ENCODE measurements at places on chromosomes 6 and 20.
A peak's percentile ranks its signal among the peaks of the same experiment; 100 is the strongest.

- DNase-seq: no peak
Observed at GRCh38 chr6:158038291-158039177, 56.9 kb downstream of the SYNJ2 start.

DNA sequence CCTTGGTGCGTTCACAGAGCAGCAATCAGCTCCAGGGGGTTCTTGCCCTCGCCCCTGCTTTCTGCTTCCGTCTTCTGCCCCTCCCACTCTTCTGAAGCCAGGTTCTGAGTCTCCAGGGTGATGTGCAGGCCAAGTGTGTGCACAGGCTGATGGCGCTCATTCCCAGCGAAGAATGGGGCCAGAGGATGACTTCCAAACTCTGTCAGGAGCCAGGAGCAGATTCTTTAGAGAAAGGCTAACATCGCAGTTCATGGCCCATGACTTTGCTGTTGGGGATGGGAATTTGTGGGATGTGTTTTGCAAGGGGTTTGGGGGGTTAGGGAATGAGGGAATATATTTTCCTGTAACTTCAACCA lies 56.1 kb upstream of the CCN6 start:
- DNase-seq: no peak

GRCh38 chr20:8152183-8152582 lies 20.1 kb downstream of the PLCB1 start:
- DNase-seq: no peak

DNA sequence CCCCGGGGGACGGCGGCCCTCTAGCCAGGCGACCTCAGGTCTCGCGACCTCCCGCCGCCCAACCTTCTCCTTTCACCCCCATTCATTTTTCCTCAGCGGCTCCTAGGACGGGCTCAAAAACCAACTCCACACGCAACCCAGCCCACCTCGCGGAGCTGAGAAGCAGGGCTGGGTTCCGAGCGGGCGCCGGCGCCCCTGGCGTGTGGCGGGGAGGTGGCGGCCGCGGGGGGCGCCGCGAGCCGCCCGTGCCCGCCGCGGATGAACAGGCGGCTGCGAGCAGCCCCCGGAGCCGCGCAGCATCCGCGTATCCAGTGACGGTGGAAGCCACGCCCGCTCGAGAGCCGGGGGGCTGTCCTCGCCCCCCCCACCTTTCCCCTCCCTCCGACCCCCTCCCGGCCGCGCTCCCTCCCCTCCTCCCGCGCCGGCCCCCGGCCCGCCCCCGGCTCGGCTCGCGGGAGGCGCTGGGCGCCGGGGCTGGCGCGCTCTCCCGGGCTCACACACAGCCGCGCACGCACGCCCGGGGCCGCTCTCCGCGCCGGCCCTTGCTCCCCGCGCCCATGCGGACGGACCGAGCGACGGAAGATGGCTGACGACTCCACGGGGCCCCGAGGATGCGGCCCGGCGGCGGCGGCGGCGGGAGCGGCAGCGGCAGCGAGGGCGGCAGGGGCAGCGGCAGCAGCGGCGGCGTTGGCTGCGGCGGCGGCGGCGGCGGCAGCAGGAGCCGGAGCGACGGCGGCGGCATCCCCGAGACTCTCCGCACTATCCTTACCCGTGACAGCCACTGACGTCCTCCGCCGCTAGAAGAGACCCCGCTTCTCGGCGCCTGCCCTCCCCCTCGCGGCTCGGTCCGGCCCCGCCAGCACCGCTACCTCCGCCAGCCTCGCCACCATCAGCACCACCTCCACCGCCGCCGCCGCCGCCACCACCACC lies at the start of gene SOBP:
Gene SOBP (plus strand): TSS at position 482 of the 930 bp plus-strand sequence. CDS start 500 bp downstream, outside the sequence.
- DNase-seq: no peak

GRCh38 chr6:41589223-41589622 lies 43.0 kb downstream of the FOXP4 start:
- DNase-seq: no peak

DNA sequence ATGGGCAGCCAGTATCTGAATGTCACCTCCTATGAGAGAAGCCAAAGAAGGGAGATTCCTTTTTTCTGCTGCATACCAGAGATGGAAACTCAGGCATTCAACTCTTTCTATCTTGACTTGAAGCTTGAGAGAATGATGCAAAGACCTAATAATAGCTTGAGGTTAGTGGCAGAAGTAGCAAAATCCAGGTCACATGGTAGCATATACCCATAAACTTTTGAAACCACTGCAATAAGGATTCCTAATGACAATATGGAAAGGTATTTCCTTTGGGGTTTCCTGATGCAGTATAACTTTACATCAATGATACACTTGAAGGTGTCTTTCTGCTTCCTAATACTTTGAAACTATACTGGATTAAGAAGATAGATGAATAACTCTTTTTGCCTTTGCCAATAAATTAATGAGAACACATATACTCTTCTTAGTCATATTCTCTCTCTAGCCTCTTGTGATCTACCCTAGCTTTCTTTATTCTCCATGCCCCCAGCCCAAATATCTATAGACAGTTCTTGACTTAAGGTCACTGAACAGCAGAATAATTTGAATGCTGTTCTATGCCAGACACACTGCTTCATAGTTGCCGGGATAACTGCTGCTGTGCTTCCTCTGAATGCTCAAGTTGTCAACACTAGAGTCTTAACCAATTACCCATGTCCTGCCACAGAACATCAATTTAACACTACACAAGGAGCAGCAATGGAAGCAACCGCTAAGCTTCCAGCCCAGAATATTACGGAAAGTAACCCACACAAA lies 155.5 kb upstream of the SIM1 start:
- no peak for DNase-seq

DNA sequence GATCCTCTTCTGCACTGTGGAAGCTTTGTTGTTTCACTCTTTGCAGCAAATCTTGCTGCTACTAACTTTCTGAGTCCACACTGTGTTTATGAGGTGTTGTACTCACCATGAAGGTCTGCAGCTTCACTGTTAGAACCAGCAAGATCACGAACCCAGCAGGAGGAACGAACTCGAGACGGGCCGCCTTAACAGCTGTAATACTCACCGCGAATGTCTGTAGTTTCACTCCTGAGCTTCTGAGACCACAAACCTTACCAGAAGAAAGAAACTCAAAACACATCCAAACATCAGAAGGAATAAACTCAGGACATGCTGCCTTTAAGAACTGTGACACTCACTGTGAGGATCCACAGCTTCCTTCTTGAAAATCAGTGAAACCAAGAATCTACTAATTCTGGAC lies 48.1 kb upstream of the MBOAT1 start:
- no peak for DNase-seq

- no peak for DNase-seq
Observed at GRCh38 chr20:58150772-58151171, 77.7 kb downstream of the ANKRD60 start.

DNA sequence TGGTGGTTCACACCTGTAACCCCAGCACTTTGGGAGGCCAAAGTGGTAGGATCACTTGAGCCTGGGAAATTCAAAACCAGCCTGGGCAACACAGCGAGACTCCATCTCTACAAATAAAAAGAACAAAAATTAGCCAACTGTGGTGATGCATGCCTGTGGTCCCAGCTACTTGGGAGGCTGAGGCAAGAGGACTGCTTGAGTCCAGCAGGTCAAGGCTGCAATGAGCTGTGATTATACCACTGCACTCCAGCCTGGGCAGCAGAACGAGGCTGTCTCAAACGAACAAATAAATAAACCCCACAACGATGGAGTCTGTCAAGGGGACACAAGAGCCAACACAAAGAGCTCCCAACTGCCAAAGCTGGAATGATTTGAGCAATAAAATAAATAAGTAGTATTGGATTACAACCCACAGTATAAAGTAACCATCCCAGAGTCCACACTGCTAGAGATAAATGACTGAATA lies 13.5 kb downstream of the ZMYND8 start:
- DNase-seq: no peak

GRCh38 chr20:50333131-50333670 lies 142.6 kb downstream of the CEBPB start:
- no peak for DNase-seq

- no peak for DNase-seq
Observed at GRCh38 chr20:32509639-32510066, 75.5 kb downstream of the NOL4L start.

GRCh38 chr6:31204751-31205145 lies 34.3 kb upstream of the POU5F1 start:
- no peak for DNase-seq

GRCh38 chr6:150514806-150515380 lies 84.8 kb upstream of the PLEKHG1 start:
- no peak for DNase-seq

DNA sequence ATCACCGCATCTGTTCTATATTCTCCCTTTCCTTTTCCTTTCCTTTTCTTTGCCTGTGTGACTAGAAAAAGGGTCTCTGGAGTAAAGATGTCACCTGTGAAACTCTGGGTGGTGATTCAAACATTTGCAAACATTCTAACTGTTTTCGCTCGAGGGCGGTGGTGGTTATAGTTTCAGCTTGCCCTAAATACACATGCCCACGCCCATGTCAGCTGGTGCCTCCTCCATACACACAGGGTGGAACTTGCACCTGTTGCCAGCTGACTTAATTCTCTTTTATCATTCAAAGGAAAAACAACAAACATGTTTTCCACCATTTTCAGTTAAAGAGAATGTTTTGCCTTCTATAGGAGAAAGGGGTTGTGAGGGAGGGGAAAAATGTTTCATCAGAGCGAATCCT lies 381.9 kb upstream of the ARID1B start:
- DNase-seq: no peak

GRCh38 chr6:4563877-4564276 lies 212.3 kb upstream of the CDYL start:
- no peak for DNase-seq

GRCh38 chr20:54502179-54502578 lies 26.8 kb downstream of the DOK5 start:
- no peak for DNase-seq

GRCh38 chr6:34897130-34897529 lies 8.1 kb downstream of the ANKS1A start:
- no peak for DNase-seq

DNA sequence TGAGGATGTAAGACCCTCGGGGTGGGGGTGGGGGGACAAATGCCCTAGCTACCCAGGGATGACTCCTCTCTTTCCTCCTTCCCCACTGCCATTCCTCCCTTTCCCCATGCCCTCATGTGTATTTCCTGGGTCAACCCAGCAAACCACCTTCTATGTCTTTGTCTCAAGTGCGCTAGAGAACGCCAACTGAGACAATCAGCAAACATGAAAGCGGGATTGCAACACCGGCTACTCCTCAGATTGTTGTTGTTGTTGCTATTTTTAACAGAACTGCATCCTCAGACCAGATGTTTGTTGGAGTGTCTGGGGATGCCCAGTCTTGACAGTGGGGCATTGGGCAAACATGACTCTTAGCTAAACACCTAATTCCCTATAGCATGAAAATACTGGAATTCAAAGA lies 39.3 kb upstream of the HIVEP1 start:
- peak; percentile 12 for DNase-seq

DNA sequence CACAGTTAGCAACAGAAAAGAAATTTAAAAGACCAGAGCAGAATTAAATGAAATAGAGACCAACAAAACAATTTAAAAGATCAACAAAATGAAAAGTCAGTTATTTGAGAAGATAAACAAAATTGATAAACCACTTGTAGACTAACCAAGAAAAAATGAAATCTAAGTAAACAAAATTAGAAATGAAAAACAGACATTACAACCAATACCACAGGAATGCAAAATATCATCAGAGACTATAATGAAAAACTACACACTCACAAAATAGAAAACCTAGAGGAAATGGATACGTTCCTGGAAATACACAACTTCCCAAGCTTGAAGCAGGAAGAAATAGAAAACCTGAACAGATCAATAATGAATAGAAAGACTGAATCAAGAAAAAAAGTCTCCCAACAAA lies 97.8 kb downstream of the WDR27 start:
- DNase-seq: no peak

GRCh38 chr6:169886631-169887227 lies 135.3 kb downstream of the ERMARD start:
- DNase-seq: no peak

DNA sequence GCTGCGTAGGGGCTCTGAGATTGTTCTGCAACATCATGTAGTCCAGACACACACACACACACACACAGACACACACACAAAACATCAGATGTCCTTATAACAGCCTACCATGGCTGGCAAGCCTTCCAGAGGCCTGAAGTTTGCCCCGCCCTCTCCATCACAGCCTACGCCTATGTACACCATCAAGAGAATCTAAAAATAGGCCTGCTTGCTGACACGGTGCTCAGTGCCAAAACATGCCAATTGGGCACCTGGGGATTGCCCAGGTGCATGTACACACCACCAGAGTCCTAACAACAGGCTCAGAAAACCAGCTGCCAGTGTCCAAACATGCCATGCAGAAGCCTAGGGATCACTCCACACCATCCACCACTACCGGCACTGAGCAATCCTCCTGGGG lies 391.7 kb upstream of the SPTLC3 start:
- DNase-seq: no peak

- DNase-seq: no peak
Observed at GRCh38 chr20:20637998-20638725, 74.3 kb downstream of the RALGAPA2 start.

- DNase-seq: no peak
Observed at GRCh38 chr20:38414769-38415450, 20.2 kb downstream of the SNHG17 start.

- no peak for DNase-seq
Observed at GRCh38 chr20:37408302-37409193, 62.6 kb downstream of the SRC start.

DNA sequence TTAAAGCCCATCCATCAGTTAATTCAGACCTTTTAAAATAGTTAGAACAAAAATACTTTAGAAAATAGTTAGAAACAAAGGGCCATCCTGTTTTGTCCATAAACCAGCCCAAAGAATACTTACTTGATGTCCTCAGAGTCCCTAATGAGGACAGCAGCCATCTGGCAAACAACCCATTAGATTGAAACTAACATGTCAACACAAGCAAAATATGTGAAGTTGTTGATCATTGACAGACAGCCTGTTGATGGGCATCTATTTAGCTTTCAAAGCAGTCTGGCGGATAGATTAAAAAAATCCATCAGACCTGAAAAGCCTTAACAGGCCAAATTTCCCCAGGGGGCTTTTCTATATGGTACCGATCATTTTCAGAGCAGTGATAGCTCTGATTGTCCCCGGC lies 154.2 kb upstream of the TSHZ2 start:
- no peak for DNase-seq

- no peak for DNase-seq
Observed at GRCh38 chr6:90078513-90079289, 184.4 kb downstream of the GJA10 start.

GRCh38 chr6:169847901-169848311 lies 96.5 kb downstream of the ERMARD start:
- DNase-seq: no peak

- no peak for DNase-seq
Observed at GRCh38 chr6:119602215-119603178, 252.9 kb upstream of the MAN1A1 start.

GRCh38 chr6:82836022-82836575 lies 229.5 kb downstream of the UBE3D start:
- DNase-seq: no peak

- DNase-seq: no peak
Observed at GRCh38 chr6:56521454-56521853, 121.2 kb downstream of the DST start.

GRCh38 chr6:28368522-28368921 lies 18.8 kb downstream of the ZKSCAN3 start:
- no peak for DNase-seq

- DNase-seq: no peak
Observed at GRCh38 chr20:54535033-54535432, 59.6 kb downstream of the DOK5 start.

- no peak for DNase-seq
Observed at GRCh38 chr6:165653196-165653595, 9.8 kb downstream of the PDE10A start.
